ENCODE measurements at places on chromosomes 12 and 14.

- no peak for DNase-seq
Observed at GRCh38 chr14:104545942-104546501, 33.5 kb upstream of the C14orf180 start.

DNA sequence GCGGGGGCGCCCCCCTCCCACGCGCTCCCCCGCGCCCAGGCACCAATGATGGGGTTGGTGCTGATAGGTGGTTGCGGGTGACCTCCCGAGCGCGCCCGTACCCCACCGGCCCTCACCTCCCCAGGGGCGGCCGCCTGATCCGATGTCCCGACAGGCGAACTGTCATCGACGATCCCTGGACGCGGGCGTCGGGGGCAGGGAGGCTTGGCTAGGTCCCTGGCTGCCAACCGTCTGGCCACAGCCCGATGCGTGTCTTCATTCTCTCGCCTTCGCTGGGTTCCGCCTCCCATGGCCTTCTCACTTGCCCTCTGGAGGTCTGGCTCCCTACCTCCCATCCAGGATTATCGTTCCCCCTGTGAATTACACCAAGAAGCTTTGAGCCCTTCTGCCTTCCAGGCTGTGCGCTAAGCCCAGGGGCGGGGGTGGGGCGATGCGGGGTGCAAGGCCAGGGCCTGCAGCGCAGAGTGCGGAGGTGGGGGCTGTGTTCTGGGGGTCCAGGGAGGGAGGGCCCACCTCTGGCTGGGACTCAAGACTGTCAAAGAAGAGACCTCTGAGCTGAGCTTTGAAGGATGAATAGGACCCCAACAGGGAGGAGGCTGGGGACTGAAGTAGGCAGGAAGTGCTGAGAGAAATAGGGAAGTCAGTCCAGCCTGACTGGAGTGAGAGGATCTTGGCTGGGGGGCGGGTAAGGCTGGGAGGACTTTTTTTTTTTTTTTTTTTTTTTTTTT is 7.7 kb upstream of the RACGAP1 start:
- no peak for DNase-seq

DNA sequence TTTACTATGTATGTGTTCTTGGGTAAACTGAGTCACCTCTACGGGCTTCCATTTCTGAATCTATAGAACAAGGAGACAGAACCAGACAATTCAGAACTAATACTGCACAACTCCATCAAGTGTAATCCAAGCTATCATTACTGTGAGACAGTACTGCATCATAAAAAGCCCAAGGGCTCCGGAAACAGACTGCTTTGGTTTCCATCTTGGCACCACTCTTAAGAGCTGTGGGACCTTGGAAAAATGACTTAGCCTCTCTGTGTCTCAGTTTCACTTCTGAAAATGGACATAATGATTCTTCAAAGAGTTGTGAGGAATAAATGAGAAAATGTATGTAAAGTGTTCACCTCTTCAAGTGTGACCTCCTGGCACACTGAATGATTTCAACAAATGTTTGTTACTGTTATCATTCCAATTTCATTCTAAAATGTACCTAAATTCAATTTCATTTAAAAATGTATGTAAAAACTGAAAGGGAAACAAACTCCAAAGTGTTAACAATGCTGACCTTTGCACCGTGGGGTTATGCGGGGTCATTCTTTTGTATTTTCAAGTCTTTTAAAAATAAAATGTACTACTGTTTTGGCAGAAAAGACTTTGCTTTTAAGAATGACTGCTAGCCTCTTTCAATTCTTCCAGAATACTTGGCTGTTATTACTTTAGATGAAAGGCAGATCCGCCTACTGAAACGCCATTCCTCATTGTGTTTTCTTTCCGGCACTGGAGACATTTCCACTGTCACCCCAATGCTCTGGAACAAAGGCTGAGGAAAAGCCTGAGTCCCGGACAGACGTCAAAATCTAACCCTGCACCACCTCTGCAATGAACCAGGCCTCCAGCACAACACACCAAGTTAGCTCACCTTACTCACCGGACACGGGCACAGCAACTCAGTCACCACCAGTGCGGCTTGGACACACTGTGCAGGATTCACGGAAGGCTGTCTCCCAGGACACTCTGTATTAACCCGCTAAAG is 62.8 kb downstream of the TMCC3 start:
- DNase-seq = no peak

DNA sequence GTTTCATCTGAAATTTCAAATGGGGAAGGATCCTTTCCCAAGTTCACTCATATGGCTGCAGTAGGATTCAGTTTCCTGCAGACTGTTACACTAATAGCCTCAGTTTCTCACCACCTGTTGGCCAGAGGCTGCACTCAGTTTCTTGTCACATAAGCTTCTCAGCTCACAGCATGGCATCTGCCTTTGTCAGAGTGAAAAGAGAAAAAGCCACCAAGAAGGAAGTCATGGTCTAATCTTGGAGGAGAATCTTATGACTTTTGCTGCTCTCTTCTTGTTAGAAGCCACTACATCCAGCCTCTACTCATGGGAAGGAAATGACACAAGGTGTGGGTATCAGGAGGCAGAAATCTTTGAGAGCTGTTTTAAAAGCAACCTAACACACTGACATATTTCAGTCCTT is 39.4 kb upstream of the BTG1 start:
- no peak for DNase-seq

- no peak for DNase-seq
Observed at GRCh38 chr14:68865542-68865941, 72.7 kb upstream of the ZFP36L1 start.

- DNase-seq = no peak
Observed at GRCh38 chr12:57242691-57243454, 8.1 kb downstream of the STAC3 start.

GRCh38 chr14:76615331-76615730 is 145.9 kb upstream of the VASH1 start:
- no peak for DNase-seq

GRCh38 chr12:42730291-42730690 is 140.7 kb upstream of the PRICKLE1 start:
- no peak for DNase-seq

DNA sequence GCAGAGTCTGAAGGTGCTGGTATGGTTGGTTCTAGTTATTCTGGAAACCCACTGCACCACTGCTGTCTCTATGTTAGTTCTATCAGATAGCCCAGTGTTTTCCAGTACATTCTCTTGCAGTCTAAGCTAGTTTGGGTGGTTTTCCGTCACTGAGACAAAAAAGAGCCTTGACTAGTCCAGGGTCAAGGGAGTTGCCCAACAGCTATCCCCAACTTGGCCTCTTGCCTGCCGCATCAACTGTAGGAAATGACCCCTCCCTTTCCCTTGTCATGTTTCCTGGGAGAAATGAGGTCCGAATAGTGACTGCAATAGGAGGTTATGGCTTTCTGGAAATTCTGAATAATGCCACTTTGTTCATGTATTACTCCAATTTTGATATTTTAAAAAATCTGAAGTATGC is 160.4 kb downstream of the EFCAB11 start:
- DNase-seq = no peak

DNA sequence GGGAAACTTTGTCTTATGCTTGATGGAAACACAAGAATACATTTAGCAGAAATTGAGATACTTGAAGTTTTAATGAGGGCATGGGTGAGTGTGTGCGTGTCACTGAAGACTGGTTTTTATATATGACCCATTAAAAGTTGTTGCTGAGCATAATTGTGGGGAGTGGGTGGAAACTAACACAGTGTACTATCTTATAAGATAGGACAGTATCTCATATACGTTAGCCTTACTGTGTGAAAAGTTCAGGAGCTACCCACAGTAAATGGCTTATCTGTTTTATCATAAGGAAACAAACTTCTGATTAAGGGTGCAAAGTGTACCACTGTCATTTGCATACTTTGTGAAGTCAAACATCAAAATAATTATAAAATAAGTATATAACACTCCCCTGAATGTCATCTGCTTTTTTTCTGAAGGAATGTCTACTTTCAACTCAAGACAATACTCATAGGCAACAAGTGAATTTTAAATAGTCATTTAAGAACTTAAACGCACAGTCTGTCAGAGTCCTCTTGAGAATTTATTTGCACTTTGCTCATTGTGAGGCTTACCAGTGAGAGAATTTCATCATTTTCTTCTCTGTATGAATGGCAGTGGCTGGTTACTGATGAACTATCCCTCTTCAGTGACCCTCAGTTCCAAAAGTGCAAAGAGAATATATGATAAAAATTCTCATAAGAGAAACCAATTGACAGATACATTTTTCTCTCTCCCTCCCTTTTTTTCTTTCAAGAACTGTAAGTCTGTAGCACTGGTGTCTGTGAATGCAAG is 4.2 kb downstream of the PDE3A start:
- DNase-seq = no peak

- no peak for DNase-seq
Observed at GRCh38 chr12:66726556-66726955, 47.7 kb upstream of the GRIP1 start.

DNA sequence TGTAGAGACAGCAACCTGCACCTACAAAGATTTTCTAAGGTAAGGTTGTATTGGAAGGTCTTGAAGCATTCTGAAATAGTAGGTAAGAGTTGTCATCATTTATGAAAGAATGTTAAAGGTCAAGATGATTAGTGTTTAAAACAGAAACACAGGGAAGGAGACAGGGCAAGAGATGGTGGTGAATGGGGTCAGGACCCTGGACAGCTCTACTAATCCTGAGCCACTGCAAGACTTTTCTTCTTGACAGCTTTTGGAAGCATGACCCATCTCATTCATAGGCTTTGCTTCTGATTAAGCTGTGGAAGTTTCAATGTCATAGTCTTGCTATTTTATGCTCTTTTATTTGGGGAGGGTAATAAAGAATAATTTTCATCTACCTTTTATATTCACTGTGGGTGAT is 75.5 kb upstream of the CAND1 start:
- no peak for DNase-seq

DNA sequence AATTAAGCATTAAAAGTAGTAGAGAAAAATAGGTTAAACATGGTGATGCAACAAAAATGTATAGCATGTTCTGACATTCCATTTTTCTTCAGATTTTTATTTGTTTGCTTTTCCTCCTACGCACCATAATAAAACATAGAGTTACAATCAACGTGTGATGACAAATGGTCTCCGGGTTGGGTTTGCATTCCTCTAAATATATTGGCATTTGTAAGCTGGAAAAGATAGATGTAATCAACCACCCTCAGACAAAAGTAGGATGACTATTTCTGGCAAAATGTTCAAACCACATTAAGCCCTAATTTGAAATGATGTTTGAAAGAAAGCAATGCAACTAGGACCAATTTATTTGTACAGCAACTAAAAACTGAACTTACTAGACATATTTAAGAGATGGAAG is 58.4 kb downstream of the SLC25A21 start:
- no peak for DNase-seq

DNA sequence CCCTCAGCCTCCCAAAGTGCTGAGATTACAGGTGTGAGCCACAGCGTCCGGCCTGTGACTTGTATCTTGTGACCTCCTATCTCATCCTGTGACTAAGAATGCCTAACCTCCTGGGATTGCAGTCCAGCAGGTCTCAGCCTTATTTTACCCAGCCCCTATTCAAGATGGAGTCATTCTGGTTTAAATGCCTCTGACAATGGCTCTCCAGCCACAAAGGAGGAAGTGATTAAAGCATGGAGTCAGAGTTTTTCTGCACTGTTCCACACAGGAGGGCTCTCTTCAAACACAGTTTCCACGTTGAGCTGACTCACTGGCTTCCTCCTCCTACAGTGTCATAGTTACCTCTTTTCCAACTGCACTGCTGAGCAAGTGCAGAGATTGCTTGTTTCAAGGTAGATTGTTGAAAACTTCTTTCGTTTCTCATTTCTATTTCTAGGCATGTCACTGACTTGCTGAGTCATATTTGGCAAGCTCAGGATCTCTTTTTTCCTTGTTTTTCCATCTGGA is 383.8 kb downstream of the PCNX1 start:
- DNase-seq = peak; percentile 1

GRCh38 chr14:55819610-55820304 is 239.8 kb downstream of the KTN1 start:
- no peak for DNase-seq

GRCh38 chr12:132056951-132057350 is 87.2 kb downstream of the DDX51 start:
- no peak for DNase-seq

- no peak for DNase-seq
Observed at GRCh38 chr12:46831335-46832129, 5.7 kb upstream of the SLC38A4 start.

- DNase-seq = peak; percentile 28
Observed at GRCh38 chr14:105315211-105315721, 718 bp downstream of the PACS2 start.

- no peak for DNase-seq
Observed at GRCh38 chr14:76228138-76228537, 76.4 kb downstream of the GPATCH2L start.

- no peak for DNase-seq
Observed at GRCh38 chr12:125566-125965, 59.0 kb downstream of the IQSEC3 start.

- no peak for DNase-seq
Observed at GRCh38 chr14:104863131-104863862, 1.8 kb upstream of the CEP170B start.

- no peak for DNase-seq
Observed at GRCh38 chr12:49147384-49147783, 16.2 kb upstream of the TUBA1B start.

DNA sequence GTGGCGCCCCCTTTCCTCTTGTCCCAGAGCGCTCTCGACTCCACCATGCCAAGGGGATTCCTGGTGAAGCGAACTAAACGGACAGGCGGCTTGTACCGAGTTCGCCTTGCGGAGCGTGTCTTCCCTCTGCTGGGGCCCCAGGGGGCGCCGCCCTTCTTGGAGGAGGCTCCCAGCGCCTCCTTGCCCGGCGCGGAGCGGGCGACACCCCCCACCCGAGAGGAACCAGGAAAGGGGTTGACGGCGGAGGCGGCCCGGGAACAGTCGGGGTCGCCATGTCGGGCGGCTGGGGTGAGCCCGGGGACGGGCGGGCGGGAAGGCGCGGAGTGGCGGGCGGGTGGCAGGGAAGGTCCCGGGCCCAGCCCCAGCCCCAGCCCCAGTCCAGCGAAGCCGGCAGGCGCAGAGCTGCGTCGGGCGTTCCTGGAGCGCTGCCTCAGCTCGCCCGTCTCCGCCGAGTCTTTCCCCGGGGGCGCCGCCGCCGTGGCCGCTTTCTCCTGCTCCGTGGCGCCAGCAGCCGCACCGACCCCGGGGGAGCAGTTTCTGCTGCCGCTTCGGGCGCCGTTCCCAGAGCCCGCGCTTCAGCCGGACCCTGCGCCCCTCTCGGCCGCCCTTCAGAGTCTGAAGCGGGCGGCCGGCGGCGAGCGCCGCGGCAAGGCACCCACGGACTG is 376 bp downstream of the INSM2 start:
- no peak for DNase-seq

DNA sequence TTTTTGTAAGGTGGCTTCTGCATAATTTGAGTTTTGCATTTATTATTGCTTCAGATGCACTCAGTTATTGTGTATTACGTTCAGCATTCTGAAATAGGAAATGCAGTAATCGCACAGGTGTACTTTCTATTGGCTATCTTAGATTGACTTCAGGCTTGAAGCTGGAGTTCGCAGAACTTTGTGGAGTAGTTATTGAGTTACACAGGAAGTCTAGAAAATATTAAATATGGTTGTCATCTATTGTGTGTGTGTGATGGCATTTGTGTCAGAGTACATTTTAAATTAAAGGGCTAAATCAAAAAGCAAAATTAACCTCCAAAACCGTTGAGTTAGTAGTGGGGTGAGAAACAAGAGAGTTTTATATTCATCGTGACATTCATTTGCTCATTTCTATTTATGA is 2.7 kb downstream of the ARID2 start:
- no peak for DNase-seq

Measured in activated T-helper 1 cell treated with anti-CD3 and anti-CD28 coated beads, Interleukin-2, amount 50 U/mL, for 16 hours (primary cell).